ENCODE measurements at places on chromosomes 3 and 15.
A peak's percentile ranks its signal among the peaks of the same experiment; 100 is the strongest.

GRCh38 chr3:52831500-52832301 lies 1.2 kb upstream of the ITIH4 start:
- DNase-seq, result peak; percentile 51

DNA sequence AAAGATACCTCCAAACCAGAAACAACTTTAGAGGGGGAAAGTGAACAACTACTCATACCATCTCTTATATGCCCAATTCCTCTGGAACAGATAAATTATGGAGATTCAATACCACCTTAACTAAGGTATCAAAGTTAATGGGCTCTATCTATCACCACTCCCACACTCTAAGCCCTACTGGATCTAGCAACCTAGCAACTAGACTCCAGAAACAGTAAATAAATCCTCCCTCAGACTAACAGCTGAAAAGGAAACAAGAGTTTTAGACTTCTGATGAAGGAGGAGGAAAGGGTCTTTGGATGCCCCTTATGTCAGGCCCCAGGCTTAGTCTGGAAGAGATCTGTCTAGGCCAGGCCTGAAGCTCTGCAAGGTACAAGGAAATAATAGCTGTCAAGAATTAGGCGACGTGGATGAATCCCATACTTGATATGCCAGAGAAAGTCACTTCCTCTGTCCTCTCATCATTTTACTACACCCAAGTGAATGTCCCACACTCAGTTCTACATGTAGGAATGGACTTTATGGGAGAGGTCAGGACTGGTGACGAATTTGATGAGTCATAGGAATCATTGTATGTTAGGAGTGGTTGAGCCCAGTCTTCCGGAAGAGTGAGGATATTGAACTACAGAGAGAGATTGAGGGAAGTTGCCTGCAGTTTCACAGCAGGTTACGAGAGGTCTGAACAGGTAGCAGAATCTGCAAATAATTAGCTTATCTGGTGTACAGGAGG lies 113.8 kb downstream of the AKAP13 start:
- no peak for DNase-seq

- DNase-seq, result no peak
These were observed 34.0 kb upstream of the SLC6A11 start for GRCh38 chr3:10781981-10782380.

- no peak for DNase-seq
These were observed 13.7 kb downstream of the ACSBG1 start for GRCh38 chr15:78220713-78221112.

GRCh38 chr3:107676469-107677309 lies 153.9 kb downstream of the BBX start:
- no peak for DNase-seq

DNA sequence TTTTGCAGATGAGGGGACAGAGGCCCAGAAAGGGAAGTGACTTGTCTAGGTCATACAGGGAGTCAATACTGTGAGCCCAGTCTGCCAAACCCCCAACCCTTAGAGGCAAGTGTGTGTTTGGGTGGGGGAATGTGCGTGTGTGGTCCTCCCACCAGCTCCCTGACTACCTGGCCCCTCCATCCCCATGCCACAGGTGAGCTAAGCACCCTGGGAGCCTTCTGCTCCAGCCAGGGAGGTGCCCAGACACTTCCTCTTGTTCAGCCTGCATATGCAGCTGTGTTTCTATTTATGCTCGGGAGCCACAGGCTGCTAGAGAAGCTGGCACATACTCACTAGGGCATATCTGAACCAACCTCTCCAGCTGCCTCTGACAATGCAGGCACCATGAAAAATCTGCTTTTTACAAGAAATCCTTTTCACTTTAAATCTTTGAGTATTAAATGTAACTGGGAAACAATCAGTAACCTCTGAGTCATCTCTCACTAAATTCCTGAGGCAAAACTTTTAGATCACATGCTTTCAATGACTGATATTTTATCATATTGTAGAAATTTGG lies 20.7 kb downstream of the TBC1D2B start:
- no peak for DNase-seq

- no peak for DNase-seq
These were observed 4.2 kb downstream of the MFGE8 start for GRCh38 chr15:88908697-88909621.

GRCh38 chr3:154701055-154701454 lies 271.1 kb upstream of the GPR149 start:
- DNase-seq, result no peak

DNA sequence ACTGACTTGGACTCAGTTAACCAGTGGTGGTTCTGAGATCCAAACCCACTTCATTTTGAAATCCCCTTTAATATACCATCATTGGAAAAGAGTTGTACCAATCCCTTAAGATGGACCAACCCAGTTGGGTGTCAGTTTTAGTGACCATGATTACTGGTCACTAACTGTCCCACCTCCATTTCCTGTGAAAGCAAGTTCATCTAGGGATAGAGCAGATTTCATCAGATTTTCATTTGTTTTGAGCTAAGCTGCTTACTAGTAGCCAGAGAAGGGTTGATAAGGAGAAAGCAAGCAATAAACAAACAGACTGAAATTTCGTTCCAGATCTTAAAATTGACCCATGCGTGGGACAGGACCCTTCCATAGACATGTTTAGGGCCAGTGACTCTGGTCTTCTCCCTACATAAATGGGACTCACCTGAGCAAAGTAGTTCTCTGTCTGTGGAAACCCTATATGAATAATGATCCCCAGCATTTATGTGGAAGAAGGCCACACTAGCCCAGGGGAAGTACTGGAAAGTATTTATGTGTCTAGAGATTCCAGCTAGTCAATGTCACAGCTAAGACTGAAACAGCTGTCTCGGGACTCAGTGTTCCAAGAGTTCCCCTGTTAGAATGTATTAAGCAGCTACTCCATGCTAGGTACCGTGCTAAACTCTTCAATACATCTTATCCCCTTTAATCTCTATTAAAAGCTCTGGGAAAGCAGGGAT lies 196.0 kb upstream of the BCL6 start:
- no peak for DNase-seq

- DNase-seq, result no peak
These were observed 13.9 kb upstream of the VGLL3 start for GRCh38 chr3:87004883-87005282.

GRCh38 chr3:51974277-51974962 lies 444 bp upstream of the ABHD14A start:
- DNase-seq, result no peak

DNA sequence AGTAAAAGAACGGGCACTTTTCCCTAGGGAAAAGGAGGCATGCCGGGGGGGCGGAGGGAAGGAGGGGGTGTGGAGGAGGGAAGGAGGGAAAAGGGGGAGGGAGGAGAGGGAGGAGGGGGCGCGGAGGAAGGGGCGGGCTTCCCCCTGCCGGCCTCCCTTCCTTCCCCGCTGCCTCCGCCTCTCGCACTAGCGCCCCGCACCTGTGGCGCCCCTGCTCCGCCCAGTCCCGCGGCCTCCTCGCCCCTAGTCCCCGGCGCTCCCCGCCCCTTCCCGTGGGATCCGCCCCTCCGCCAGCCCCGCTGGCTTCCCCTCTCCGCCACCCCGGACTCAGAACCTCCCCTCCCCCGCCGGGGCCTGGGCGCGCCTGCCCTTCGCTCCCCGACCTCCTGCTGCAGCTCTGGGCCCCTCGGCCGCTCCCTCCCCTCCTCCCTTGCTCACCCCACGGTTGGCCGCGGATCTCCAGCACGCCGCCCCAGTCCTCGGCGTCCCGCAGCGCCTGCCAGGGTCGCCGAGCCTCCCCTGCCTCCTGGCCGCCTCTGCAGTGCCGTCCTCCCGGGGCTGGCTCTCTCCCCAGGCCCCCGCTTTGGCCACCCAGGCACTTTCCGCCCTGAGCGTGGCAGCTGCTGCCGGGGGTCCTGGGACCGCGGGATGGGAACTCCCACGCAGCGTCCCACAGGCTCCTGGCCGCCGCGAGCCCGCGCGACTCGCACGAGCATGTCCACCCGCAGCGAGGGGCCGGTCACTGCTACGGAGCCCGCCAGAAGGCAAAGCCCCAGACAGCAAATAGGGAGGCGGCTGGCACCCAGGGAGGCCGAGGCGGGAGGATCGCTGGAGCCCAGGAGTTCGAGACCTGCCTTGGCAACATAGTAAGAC lies 147.4 kb downstream of the TJP1 start:
- DNase-seq, result no peak

GRCh38 chr15:89385596-89386331 lies 51.1 kb upstream of the POLG start:
- DNase-seq, result no peak

GRCh38 chr3:52432225-52432624 lies 12.7 kb downstream of the SEMA3G start:
- no peak for DNase-seq

DNA sequence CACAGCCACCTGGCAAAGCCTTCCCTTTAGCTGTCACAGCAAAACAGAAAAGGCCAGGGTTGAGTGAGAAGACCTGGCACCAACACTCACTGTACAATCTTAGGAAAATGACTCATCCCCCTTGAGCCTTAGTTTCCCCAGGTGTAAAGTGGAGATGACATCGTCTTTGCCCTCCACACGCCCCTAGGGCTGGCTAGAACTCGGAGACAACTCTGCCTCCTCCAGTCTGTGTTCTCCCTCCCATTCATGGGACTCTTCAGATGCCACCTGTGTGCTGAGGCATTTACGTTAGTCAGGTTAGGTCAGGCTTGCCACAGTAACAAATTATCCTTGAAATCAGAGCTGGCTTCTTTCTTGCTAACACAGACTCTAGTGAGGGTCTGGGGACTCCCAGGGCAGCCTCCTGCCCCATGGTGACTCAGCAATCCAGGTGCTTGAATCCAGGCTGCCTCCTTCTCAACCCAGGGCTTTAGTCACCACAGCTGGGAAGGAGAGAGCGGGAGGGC lies 252.6 kb downstream of the PLCL2 start:
- no peak for DNase-seq

DNA sequence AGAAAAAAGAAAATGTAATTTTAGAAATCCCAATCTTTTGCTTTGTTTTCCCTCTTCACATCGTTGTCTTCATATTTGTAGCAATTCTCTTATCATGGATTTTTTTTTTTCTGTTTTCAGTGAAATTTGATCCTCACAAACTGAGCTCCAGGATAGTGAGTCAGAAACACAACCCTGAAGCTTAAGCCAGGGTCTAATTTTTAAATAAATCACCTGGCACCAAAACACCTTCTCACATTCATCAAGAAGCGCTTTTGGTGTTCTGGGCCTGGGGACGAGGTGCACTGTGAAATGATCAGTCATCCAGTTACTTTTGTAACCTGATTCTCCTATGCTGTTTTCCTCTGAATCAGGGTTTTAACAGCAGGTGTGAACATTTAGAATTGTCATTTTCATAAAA lies 87.7 kb downstream of the REC114 start:
- DNase-seq, result no peak

- no peak for DNase-seq
These were observed 93.5 kb upstream of the ARRDC4 start for GRCh38 chr15:97866959-97867358.

DNA sequence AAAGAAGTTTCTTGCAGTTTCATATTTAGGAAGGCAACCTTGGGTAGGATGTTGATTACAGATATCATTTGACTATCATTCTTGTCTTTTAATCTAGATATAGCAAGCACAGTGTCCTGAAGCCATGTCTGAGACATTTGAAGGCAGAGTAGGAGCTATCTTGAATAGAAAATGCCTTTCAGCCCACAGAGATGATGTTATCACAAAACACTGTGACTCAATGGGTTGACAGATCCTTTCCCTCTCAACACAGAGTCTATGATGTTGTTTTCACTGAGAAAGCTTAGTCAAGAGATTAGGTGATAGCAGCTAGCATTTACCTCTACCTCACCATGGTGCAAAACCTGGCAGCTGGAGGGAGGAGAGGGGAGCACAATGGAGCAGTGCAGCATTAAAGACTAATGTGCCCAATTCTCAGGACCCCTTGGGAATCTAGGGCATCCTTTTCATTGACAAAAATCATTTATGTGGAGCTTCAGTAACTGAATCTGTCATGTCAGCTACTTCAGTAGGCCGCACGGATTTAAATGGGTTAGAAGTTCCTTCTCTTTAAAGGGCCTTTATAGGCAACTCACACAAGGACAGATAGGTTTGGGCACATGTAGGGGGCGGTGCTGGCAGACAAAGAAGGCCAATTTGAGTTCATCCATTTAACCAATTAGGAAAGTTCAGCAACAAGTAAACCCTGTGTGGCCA lies 121.8 kb downstream of the AGBL1 start:
- DNase-seq, result no peak

- peak; percentile 28 for DNase-seq
These were observed 5.7 kb upstream of the CNTN6 start for GRCh38 chr3:1087066-1087560.

- peak; percentile 18 for DNase-seq
These were observed 143.8 kb downstream of the GMNC start for GRCh38 chr3:190718671-190719070.

- DNase-seq, result no peak
These were observed 27.8 kb upstream of the RPL32 start for GRCh38 chr3:12869035-12869621.

DNA sequence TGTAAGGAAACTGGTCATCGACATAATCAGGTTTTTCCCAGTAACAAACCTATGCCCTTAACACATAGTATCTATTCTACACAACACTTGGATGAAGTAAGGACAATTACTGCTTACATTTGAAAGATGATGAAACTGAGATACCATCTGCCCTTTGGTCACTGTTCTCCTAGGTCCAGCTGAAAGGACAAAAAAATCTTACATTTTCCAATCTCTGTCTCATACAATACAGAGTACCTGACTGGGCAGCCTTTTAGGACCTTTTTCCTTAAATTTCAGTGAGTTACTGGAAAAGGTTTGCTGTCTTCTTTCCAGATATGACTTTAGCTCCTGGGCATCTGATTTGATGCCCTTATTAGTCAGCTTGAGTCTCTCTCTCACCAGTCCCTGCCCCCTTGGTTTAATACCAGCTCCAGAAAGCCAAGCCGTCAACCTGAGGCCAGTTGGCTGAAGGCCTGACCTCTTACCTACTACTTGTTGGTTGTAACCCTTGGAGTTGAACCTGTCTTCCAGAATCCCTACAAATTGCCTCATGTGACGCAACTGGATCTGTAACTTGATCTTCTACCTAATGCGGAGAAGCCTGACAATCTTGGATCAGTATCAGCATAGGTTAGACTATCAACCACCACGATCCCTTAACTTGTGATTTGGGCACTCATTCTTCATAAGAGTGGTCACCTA lies 355.3 kb upstream of the ZNF385D start:
- no peak for DNase-seq

DNA sequence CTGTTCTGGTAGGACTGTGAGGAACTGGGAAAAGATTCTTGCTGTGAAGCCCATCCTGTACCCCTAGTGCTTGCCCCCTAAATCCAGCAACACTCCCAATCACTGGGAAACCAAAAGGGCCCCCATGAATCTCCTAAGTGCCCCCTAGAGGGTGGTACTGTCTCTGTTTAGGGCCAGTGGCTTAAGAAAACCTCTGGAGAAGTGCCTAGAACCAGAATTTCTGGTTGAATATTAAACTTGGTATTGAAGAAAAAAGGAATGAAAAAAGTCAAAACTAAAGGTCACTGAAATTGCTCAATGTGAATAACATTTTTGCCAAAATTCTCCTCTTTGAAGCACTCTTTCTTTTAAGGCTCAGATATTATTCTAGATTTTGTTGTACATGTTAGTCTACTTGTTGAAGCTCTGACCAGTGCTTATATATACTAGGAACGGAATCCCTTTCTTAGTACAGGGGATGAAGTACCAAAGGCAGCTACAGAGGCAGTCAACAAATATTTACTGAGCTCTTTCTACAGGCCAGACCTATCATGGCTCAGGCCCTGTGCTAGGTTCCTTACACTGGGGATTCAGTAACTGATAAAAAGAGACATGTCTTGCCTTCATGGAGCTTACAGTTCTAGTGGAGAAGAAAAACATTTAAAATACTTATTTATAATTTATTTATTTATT lies 138.8 kb downstream of the MYLK start:
- no peak for DNase-seq

GRCh38 chr3:130699765-130700164 lies 46.9 kb downstream of the PIK3R4 start:
- DNase-seq, result no peak

GRCh38 chr3:151479452-151479851 lies 18.6 kb upstream of the IGSF10 start:
- no peak for DNase-seq

All from AG09319 (cell line).